ENCODE measurements at places on chromosomes 5 and 9.

DNA sequence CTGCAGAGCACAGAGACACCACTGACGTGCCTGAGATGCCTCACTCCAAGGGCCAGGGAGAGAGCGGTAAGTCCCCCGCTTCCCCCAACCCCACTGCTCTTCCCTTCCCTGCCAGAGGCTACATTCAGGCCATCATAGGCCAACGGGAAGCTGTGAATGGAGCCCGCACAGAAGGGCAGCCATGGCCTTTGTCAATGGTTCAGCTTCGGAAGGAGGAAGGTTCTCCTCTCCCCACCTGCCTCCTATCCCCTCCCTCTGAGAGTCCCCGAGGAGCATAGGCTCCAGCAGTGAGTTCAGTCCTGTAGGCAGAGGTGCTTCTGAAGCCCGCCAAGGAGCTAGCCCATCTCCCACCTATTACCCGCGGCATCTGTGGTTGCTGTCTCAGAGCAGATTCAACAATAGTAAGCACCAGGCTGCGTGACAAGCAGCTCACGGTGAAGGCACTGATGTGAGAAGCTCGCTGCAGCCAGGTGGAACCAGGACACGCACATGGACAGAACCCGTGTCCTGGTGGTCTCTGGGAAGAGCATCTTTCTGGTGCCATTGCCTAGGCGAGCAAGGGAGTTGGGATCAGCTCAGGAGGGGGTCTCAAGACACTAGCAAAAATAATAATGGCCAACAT, 15.9 kb downstream of the QRFP start:
- DNase-seq: no peak

DNA sequence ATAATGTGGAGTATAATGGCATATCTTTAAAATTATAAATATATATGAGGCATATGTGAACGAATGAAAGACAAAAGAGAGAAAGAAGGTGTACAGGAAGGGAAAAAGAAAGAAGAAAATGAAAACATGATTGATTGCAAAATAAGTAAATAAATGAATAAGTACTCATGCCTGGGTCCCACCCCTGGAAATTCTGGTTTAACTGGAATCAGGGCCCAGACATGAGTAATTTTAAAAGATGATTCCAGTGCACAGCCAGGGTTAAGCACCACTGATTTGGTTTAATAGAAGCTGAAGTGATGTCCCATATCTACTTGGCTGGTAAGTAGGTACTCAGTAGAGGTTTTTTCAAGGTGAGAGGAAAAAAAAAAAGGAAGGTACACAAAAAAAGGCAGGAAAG, 34.0 kb upstream of the HOMER1 start:
- peak; percentile 89 for DNase-seq

GRCh38 chr5:135039271-135040033, 5.4 kb upstream of the PITX1 start:
- peak; percentile 62 for DNase-seq

DNA sequence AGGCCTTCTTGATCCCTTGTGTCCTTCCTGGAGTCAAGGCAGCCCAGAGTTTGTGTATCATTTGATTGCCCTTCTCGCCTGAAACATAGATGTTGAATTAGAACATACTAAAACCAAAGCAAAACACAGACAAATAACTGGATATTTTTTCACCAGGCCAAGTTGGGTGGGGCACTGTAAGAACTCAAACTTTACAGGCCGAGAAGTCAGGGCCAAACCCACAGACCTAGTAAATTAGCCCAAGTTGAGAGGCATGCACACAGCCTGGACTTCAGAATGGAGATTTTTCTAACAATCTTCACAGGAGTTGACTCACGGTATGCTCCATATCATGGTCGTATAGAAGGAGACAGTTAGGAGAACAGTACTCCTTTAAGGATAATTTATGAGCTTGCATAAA, 121.7 kb downstream of the PIK3R1 start:
- no peak for DNase-seq

All from RWPE1 (cell line).